Purkinje cell (primary cell): ENCODE measurements at places on chromosomes 7 and 10. TPM values are rescaled to one million over a fixed set of nuclear protein-coding genes. Genes with fewer than 3 reads are reported as not detected.

The TSPAN15 gene
- 0.14 and 0.23 TPM in 2 replicates for polyA plus RNA-seq

The TUBAL3 gene
- not detected in 2 replicates for polyA plus RNA-seq

The PCLO gene
- 58.0 and 64.8 TPM in 2 replicates for polyA plus RNA-seq

The RPP30 gene
- polyA plus RNA-seq = 102 and 159 TPM in 2 replicates

The EPC1 gene
- polyA plus RNA-seq = 10.5 and 11.3 TPM in 2 replicates

The ZNF680 gene
- polyA plus RNA-seq = 25.8 and 32.1 TPM in 2 replicates

The GPR85 gene
- 30.1 and 49.8 TPM in 2 replicates for polyA plus RNA-seq

The WEE2 gene
- polyA plus RNA-seq = not detected in 2 replicates

The HHEX gene
- polyA plus RNA-seq = 1.2 TPM in 1 of 2 replicates, not detected in the other

The MRPS33 gene
- polyA plus RNA-seq = 449 and 488 TPM in 2 replicates

The COL28A1 gene
- 1.2 TPM in 1 of 2 replicates, not detected in the other for polyA plus RNA-seq

The HSPA12A gene
- 58.0 and 62.9 TPM in 2 replicates for polyA plus RNA-seq

The PRRT4 gene
- 2.1 and 3.8 TPM in 2 replicates for polyA plus RNA-seq

The SYT15 gene
- polyA plus RNA-seq = 0.32 and 0.81 TPM in 2 replicates

The BRAF gene
- polyA plus RNA-seq = 19.1 and 21.0 TPM in 2 replicates

The ORC5 gene
- 49.4 and 49.6 TPM in 2 replicates for polyA plus RNA-seq

The OR2A7 gene
- polyA plus RNA-seq = not detected in 2 replicates

The ADAM12 gene
- 1.7 and 2.5 TPM in 2 replicates for polyA plus RNA-seq

The EN2 gene
- 6.1 and 9.4 TPM in 2 replicates for polyA plus RNA-seq
